ENCODE measurements at places on chromosomes 4 and X. TPM values are rescaled to one million over a fixed set of nuclear protein-coding genes. Genes with fewer than 3 reads are reported as not detected.

Gene SMIM10L2A
- total RNA-seq, result 0.22 TPM

DNA sequence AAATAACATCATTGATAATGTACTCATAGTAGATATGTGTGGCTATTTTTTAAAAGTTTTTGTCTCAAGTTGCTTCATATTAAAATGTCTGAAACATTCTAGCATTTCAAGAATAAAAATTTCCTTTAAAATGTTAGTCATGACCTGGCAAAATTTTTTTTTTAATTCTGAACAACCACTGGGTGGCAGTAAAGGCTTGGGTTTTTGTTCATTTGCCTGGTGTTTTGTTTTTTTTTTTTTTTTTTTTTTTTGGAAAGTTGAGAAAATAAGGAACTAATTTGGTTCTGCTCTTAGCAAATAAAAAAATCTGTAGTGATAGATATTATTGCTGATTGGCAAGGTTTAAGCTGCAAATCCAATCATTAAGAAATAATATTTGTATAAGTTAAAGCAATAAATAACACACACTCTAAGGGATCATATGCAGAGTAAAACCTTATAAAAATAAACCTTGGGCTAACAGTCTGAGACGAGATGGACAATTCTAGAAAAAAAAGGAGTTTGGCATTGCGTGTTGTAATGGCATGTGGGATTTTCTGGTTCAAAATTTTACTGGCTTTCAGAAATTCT is 81.4 kb downstream of the CEP44 start:
- DNase-seq, result no peak

- DNase-seq, result no peak
Measured at GRCh38 chrX:112785344-112785743, 55.3 kb downstream of the AMOT start.

GRCh38 chr4:3317011-3317655 is 24.3 kb downstream of the RGS12 start:
- no peak for DNase-seq

Gene H2BW2
- total RNA-seq, result not detected

DNA sequence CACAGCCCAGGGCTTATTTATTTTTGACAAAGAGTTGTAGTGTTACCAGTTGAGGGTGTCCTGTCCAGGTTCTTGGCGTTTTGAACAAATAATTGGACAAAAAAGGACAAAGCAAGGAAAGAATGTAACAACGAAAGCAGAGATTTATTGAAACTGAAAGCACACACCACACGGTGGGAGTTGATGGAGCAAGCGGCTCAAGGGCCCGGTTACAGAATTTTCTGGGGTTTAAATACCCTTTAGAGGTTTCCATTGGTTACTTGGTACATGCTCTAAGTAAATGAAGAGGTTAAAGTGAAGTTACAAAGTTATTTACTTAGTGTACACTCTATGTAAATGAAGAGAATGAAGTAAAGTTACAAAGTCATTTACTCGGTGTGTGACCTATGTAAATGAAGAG is 27.8 kb upstream of the OPHN1 start:
- no peak for DNase-seq

DNA sequence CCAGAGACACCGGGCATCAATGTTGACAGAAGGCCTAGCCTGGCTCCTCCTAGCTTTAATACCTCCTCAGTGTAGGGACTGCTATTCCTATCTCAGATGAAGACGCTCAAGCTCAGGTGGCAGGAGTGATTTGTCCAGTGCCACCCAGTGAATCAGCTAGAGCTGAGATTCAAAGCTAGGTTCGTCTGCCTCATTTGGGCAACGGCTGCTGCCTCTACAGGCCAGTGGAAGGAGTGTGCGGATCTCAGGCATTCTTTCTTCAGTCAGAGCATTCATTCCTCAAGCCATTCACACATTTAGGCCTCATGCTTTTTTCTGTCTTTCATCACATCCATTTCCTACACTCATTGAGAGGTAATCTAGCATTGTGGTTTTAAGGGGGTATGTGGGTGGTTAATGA is 7.3 kb downstream of the TSR2 start:
- no peak for DNase-seq

DNA sequence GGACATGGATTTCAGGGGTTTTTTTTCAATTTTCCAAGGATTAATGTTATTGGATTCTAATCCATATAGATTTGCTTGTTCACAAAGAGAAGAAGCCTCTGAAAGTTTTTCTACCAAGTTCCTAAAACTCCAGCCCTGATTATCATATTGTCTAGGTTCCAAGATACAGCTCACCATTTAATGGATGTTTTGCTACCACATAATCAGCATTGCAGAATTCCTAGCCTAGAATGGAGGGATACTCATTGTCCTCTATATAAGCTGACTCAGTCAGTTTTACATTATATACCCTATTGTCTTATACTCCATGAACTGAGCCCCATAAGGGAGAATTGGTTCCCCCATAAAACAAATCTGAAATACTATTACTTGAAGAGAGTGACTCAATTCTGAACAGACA is 664.7 kb upstream of the FAM241A start:
- DNase-seq, result no peak

Gene AR
- total RNA-seq, result not detected

Gene TMEM47
- total RNA-seq, result not detected

GRCh38 chrX:1093586-1094421 is 118.6 kb downstream of the CRLF2 start:
- no peak for DNase-seq

DNA sequence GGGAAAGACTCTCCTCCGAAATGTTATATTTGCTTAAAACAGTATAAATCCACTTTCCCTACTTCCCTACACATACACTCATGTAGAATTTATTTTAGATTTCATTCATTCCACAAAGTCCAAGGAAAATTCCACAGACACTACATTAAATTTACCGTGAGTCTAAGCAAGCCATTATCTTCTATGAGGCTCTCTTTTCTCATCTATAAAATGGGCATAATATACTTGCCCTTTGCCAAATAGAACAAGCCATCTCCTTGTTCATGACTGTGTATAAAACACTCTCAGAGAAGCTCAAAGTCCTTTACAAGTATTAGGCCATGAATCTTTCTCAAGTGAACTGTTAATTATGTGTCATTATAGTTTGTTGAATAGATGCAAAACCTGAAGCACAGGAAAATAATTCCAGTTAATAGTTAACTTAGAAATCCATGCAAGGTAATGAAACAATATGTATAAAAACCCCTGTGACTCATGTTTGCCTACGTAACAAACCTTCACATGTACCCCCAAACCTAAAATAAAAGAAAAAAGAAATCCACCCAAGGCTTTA is 10.7 kb downstream of the TEC start:
- no peak for DNase-seq

GRCh38 chr4:101020956-101021355 is 326.4 kb downstream of the PPP3CA start:
- no peak for DNase-seq

- DNase-seq, result no peak
Measured at GRCh38 chr4:14264437-14264836, 636.9 kb upstream of the BOD1L1 start.

Gene ANXA10
- total RNA-seq, result not detected

DNA sequence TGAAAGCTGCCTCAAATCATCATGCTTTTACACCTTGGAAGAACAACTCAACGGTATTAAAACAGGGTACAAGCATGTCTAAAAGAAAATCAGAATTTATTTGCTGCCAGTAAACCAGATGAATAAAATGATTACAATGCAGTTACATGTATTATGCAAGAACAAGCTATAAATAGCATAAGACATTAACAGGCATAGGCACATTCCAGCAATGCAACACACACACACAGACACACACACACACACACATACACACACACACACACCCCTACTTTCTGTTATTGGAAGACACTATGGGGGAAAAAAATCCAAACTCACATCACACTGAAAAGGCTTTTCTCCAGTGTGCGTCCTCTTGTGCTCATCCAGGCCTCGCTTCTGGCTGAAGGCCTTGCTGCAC is 212.5 kb downstream of the PRDM5 start:
- no peak for DNase-seq

Measured in activated CD8-positive, alpha-beta T cell treated with anti-CD3 and anti-CD28 coated beads for 36 hours (primary cell).